ENCODE measurements at places on chromosomes 2 and 18.

GRCh38 chr18:13800505-13801259, 23.3 kb upstream of the MC5R start:
- DNase-seq = peak; percentile 41

GRCh38 chr2:44952806-44953498, 11.4 kb downstream of the SIX3 start:
- DNase-seq = no peak

GRCh38 chr2:83196225-83196624, 1262.9 kb downstream of the SUCLG1 start:
- no peak for DNase-seq

GRCh38 chr2:222637067-222637466, 18.8 kb downstream of the FARSB start:
- DNase-seq = no peak

GRCh38 chr2:128237081-128237534, 81.6 kb downstream of the HS6ST1 start:
- DNase-seq = no peak

- no peak for DNase-seq
These were observed 326.5 kb upstream of the KLHL29 start for GRCh38 chr2:23058435-23058834.

- DNase-seq = no peak
These were observed 132.3 kb upstream of the DLX2 start for GRCh38 chr2:172234716-172235691.

- DNase-seq = no peak
These were observed 19.1 kb downstream of the MAPRE2 start for GRCh38 chr18:35060122-35060815.

GRCh38 chr2:204479557-204479956, 65.7 kb upstream of the PARD3B start:
- no peak for DNase-seq

DNA sequence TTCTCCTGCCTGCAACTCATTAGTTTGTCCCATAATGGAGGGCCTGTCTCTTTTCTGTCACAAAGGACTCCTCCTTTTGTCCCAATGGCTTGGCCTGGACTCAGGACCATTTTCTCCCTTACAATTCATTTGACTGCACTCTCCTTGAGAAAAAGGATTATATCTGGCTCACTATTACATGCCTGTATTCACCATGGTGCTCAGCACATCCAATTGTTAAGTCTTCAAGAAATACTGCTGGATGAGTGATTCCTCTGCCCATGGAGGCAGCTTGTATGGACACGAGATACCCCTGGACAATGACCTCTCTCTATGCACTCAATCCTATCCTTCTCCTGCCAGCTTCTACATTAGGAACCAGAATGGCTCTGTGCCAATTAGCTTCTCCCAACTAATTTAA, 47.0 kb downstream of the CHST9 start:
- no peak for DNase-seq

GRCh38 chr18:26210147-26210546, 16.1 kb upstream of the TAF4B start:
- DNase-seq = no peak

DNA sequence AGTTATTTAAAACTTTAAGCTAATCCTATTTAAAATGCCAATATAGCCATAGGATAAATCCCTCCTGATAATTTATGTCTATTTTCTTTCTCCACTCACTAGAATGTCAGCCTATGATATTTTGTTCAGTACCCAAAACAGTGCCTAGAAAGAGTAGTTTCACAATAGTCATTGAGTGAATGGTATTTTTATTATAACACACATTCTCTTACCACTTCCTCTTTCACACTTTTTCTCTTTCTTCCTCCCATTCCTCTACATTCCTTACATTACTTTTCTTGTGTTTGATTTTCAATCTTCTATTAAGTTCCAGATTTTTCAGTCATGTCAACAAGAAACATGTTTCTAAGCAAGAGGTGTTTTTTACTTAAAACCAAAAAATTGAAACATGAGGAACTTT, 327.6 kb upstream of the UBE2E3 start:
- no peak for DNase-seq

- no peak for DNase-seq
These were observed 57.8 kb downstream of the TGOLN2 start for GRCh38 chr2:85269959-85270358.

- DNase-seq = no peak
These were observed 46.1 kb downstream of the YES1 start for GRCh38 chr18:765764-766549.

DNA sequence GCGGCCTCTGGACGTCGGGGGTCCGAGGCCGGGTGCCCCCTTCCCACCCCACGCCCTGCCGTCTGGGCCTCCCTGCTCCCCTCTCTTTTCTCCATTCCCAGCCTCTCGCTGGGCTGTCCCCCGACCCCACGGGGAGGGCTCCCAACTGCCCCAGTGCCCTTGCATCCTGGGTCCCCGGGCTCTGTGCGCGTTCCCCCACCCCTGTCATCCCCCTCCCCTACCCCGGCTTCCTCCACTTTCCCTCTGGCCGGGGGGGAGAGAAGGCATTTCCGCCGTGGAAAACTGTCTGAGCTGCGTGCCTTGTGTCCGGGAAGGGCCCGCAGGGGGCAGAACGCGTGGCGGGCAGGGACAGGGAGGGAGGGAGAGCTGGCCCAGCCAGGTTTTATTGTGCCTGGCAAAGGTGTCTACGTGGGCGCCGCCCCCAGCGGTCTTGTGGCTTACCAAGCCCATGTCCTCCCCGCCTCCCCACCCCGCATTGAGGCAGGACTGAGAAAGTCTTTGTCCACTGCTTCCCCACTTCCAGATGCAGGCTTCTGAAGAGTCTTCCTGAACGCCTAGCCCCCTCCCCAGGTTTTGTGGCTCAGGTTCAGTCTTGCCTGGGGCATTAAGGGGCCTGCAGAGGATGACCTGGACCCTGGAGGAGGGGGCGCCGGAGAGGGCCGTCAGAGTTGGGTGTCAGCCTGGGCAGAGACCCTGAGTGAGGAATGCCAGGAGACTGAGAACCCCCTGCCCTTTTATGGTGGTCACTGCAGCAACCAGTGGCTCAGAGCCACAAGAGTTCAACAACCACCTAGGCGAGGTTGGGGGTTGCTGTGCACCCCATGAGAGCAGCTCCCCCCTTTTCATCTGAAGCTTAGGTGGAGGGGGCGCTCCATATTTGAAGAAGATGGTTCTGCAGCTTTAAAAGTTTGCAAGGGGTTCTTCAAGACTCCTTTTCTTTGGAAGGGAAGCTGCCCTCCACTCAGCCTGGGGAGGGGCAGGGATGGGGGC, 1.3 kb downstream of the ITM2C start:
- no peak for DNase-seq

- no peak for DNase-seq
These were observed 214.3 kb upstream of the EPHA4 start for GRCh38 chr2:221786297-221786926.

DNA sequence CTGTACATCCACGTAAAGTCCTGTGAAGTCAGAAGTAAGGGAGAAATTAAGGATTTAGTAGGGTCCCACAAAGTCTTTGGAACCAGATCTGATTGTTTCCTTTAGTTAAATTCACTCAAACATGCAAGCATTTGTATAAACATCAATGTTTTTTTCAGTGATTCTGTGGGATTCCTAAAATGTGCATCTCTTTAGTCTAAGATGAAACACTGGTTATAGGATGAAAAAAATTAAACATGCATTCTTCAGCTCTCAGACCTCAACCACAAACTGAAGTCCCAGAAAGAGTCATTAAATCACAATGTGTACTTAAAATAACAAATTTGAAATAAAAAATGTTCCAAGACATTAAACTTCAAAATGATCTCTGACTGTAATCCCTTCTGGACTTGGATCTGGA, 76.5 kb upstream of the APCDD1 start:
- DNase-seq = no peak

DNA sequence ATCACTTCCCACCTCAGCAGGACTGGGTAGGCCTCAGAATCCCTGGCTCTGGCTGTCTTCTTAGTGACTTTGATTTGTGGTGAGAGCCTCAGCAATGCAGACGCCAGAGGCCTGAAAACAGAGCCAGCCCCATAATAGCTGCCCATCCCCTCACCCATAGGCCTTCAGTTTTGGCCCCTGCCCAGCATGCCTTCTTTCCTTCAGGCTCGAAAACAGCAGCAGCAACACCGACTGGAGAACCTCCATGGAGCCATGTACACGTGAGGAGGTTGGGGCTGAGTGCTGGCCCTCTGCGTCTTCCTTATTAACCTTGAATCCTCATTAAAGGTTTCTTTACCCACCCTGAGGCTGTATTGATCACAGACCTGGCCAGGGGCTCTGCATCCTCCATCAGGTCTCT, 1.7 kb downstream of the RNF181 start:
- DNase-seq = no peak

DNA sequence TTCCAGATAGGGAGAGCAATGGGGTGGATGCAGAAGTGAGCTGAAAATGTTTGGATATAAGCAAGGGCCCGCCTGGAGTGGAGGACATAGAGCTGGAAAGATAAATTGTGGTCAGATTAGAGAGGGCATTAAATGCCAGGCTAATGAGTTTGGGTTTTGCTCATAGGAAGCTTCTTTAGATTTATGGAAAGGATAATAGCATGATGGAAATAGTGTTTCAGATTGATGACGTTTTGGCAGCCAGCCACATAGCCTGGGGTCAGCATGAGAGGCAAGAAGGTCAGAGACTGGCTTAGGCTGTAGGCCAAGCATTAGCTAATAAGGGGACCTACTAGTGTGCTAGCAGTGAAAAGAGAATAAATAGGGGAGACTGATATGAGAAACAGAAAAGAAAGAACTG, 321.6 kb downstream of the STK39 start:
- DNase-seq = no peak

- DNase-seq = no peak
These were observed 16.6 kb downstream of the MALT1 start for GRCh38 chr18:58687871-58688308.

DNA sequence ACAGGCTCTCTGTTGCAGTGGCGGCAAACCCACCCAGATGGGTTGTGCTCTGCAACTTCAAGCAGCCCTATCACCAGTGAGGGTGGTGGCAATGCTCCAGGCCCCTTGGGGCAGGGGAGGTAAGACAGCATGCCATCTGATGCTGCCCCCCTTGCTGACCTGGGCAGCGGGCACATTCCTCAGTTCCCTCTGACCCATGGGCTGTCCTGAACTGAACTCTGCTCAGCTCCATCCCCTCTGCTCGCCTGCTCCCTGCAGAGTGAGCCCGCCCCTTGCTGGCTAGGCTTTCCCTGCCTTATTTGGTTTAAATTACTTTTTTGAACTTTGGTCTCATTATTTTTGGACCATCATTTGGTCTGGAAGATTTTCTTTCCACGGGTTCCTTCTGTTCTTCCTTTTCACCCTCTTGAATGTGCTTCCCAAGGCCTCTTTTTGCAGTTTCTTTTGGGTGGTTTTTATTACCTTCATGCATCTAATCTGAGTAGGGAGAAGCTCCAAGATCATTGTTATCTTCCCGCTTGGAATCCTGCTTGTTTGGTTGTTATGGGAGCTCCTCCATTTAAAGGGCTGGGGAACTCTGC, 565.4 kb downstream of the TNS1 start:
- DNase-seq = no peak

- DNase-seq = no peak
These were observed 513.7 kb upstream of the ID2 start for GRCh38 chr2:8168022-8168717.

DNA sequence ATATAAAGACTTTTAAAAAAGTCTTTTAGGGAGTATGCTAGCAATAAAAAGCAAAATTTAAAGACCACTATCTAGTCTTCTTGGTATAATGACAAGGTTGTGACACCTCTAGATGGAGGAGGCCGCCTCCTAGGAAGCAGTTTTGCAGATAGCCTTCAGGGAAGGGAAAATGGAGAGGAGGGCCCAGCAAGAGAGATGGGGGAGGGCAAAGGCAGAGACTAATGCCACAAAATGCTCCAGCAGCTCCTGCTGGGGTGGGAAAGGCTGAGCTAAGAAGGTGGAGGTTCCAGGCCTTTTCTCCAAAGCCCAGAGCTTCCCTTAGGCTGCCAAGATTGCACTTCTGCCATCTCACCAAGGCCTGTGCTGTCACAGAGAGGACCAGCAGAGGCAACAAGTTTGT, 153.9 kb upstream of the THSD7B start:
- no peak for DNase-seq

DNA sequence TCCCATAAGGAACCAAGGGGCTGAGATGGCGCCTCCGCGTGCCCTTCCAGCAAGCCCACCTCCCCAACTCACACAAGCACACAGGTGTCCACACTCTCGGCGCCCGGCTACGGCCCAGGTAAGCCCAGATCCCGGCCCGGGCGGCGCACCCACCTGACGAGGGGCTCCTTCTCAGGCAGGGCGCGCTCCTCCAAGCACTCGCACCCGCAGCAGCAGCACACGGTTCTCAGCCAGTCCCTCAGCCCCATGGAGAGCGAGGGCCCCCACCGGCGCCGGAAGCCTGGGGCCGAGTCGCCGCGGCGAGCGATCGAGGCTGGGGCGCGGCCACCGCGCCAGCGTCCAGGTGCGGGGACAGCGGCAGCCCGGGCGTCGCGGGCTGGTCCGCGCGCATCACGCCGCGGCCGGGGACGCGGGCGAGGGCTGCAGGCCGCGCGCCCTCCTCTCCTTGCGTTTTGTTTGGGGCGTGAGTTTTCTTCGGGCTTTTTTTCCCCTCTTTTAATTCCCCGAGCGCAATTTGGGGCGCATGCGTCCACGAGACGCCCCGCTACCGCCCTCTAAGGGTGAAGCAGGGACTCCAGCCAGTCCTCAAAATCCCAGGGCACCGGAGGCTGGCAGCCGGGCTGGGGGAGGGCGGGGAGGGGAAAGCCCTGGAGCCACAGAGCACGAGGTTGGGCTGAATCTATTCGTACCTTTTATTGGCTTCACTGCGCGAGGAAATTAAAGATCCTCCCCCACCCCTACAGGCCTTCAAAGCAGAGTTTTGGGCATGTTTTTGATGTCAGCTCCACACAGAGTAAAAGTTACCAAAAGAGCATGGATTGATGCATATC, at the start of gene MREG:
Gene MREG, minus strand, starts transcription at position 472 of the 830 bp plus-strand sequence. Its CDS starts 224 bp downstream, at position 248.
- no peak for DNase-seq
